Regular cardiac myocyte (primary cell): ENCODE measurements at places on chromosomes 16 and 17. TPM values are rescaled to one million over a fixed set of nuclear protein-coding genes. Genes with fewer than 3 reads are reported as not detected.

The KLHL10 gene
- total RNA-seq: under 0.01 and 0.28 TPM in 2 replicates

The CASKIN1 gene
- total RNA-seq: 0.19 and 0.56 TPM in 2 replicates

The TBC1D3H gene
- total RNA-seq: not detected in 2 replicates

The GGA2 gene
- total RNA-seq: 25.4 and 26.6 TPM in 2 replicates

The CX3CL1 gene
- 0.19 and 1.4 TPM in 2 replicates for total RNA-seq

The SRRM2 gene
- 38.5 and 43.7 TPM in 2 replicates for total RNA-seq
